Hematopoietic multipotent progenitor cell treated with erythropoietin and hydrocortisone succinate and interleukin-3 and kit ligand, for 6 days (in vitro differentiated cells): ENCODE measurements at places on chromosomes 1 and 21.

- DNase-seq: no peak
Measured at GRCh38 chr21:41802684-41803083, 35.8 kb upstream of the RIPK4 start.

DNA sequence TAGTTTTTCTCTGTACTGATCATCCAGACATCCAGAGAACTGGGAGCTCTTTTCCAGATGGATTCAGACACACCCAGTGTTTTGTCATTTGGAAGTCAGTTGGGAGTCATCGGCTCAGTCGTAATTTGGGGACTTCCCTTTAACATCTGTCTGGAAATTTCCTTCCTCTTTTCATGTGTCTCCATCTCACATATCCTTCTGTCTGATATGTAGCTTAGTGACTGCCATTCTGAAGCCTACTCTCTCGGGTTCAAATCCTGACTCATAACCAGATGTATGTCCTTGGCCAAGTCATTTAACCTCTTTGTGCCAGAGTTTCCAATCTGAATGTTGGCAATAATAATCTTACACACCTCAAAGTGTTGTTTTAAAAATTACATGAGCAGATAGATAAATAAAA is 3.0 kb downstream of the MORC3 start:
- DNase-seq: peak; percentile 62

DNA sequence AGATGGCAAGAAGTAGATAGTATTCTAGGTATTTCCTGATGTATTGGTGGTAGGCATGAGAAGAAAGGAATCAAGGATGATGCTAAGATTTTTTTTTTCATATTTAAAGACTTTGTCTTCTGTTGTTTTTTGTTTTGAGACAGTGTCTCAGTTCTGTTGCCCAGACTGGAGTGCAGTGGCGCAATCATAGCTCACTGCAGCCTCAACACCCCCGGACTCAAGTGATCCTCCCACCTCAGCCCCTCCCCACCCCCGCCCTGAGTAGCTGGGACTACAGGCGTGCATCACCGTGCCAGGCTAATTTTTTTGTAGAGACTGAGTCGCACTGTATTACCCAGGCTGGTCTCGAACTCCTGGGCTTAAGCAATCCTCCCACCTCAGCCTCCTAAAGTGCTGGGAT is 2.8 kb upstream of the CAPZB start:
- no peak for DNase-seq

- DNase-seq: no peak
Measured at GRCh38 chr1:172955161-172955815, 95.5 kb downstream of the TNFSF18 start.

DNA sequence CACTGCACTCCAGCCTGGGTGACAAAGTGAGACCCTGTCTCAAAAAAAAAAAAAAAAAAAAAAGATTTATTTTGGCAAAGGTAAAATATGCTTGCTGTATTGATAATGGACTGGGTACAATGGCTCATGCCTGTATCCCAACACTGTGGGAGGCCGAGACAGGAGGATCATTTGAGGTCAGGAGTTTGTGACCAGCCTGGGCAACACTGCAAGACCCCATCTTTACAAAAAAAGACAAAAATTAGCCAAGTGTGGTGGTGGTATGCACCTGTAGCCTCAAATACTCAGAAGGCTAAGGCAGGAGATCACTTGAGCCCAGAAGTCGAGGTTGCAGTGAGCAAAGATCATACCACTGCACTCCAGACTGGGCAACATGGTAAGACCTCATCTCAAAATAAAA is 6.3 kb downstream of the SF3A3 start:
- no peak for DNase-seq

- no peak for DNase-seq
Measured at GRCh38 chr1:107263291-107263915, 122.6 kb downstream of the NTNG1 start.

- no peak for DNase-seq
Measured at GRCh38 chr1:215290018-215290417, 207.5 kb downstream of the KCNK2 start.

- peak; percentile 68 for DNase-seq
Measured at GRCh38 chr1:110337704-110338308, 1.4 kb upstream of the RBM15 start.

GRCh38 chr1:43319288-43319687 is 18.3 kb upstream of the MPL start:
- DNase-seq: no peak

DNA sequence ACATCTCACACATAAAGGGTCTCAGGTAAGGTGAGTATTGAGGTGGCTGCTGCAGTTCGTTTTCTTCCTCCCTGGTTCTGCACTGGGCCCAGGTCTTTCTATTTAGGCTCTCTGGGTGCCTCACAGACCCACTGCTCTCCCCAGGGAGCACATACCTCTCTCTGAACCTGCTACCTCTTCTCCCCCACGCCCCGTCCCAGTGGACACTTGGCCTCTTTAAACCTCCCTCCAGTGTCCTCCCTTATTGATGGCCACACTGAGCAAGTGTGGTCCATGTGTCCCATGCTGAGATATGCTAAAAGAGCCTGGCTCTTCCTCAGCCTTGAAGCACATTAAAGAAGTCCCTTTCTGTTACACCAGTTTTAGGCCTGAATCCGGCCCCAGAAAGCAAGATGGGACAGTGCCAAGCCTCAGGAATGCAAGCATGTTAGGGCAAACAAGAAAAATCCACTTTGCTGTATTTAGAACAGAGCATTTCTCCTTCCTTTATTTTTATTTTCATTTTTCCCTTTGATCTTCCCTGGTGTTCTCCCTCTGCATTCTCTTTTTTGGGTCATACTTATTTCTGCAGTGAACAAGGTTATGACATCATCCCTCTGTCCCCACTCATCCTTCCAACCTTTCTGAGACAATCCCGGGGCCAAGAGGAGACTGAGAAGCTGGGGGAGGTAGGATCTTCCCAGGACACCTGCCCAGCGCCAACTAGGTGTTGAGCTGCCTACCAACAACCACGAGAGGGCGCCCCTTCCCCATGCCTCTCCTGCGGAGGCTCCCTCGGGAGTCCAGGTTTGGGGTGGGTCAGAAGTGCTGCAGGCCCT is 5.0 kb upstream of the CHI3L2 start:
- DNase-seq: peak; percentile 86

- peak; percentile 93 for DNase-seq
Measured at GRCh38 chr1:23422241-23422877, 2.2 kb downstream of the TCEA3 start.

DNA sequence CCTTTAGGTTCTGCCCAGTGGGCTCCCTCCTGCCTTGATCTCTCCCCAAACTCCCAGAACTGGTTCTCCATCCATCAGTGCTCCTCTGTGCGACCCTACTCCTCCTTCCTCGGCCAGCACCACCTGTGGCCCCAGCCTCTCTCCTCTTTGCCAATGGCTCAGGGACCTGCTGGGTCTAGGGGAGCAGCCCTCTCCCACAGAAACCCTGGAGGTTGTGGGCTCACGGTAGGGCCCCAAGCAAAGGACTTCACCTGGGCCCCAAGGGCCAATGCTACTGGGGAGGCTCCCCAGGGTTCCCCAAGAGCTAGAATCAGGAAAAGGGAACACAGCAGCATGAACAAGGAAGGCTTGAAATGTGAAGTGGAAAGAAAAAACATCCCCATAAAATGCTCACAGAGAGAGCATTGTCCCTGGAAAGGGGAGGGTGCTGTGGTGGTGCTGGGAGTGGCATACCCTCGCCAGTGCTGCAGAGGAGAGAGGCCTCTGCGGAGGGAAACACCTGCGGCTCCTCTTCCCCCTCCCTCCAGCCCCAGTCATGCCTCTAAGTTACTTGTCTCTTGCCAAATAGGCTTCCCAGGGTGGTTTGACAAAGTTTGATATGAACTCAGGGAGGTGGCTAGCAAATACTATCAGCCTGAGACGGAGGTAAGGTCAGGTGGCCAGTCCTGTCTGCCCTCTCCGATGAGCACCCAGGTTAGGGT is 2.5 kb downstream of the TMEM63A start:
- DNase-seq: peak; percentile 70

- peak; percentile 59 for DNase-seq
Measured at GRCh38 chr1:154760469-154760933, 109.6 kb downstream of the KCNN3 start.

GRCh38 chr1:67191668-67192520 is 25.6 kb downstream of the IL23R start:
- peak; percentile 69 for DNase-seq

DNA sequence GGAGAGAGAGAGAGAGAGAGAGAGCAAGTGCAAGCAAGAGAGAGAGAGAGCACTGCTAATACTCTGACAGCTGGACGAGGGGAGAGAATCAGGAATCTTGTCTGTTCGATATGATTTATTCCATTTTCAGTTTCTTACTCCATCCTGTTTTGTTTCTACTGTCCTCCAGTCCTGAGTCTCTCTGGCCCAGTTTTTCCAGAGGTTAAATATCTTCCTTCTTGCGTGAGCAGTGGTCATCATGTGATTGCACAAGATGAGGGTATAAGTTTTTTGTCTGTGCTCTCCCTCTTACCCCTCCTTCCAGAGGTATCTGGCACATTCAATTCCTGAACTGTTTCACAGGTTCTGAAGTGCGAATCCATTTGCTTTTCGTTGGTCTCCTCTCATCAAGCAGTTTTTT is 16.8 kb downstream of the UBE2U start:
- DNase-seq: no peak

GRCh38 chr1:41483001-41483850 is 1.3 kb downstream of the EDN2 start:
- no peak for DNase-seq

- no peak for DNase-seq
Measured at GRCh38 chr1:30930631-30931173, 22.1 kb upstream of the SDC3 start.

GRCh38 chr1:243745356-243745755 is 104.7 kb downstream of the AKT3 start:
- DNase-seq: no peak

DNA sequence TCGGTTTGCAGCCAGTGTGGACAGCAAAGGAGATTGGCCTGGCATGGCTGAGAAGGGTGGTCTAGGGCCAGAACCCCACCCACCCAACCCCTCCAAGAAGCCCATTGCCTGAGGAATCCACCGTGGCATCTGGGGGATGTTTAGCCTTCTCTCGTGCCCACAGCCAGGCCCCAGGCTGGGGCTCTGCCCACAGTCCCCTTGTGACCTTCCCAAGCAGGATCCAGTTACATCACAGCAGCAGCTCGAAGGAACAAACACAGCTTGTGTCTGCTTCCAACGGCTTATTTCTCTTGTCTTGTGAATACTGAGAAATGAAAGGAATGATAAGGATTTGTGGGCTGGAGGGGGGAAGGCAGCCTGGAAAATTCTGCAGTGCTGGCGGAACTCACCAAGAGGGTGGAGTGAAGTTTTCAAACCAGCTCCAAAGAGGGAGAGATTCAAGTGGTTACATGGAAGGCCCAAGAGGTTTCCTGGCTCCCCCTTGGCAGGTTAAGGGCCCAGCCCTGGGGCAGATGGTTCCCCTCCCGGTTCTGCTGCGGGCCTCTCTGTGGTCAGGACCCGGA is 61.6 kb downstream of the DHRS3 start:
- no peak for DNase-seq

- no peak for DNase-seq
Measured at GRCh38 chr1:107707111-107707510, 257.9 kb downstream of the VAV3 start.

- DNase-seq: no peak
Measured at GRCh38 chr1:165549973-165550372, 6.2 kb downstream of the LRRC52 start.

DNA sequence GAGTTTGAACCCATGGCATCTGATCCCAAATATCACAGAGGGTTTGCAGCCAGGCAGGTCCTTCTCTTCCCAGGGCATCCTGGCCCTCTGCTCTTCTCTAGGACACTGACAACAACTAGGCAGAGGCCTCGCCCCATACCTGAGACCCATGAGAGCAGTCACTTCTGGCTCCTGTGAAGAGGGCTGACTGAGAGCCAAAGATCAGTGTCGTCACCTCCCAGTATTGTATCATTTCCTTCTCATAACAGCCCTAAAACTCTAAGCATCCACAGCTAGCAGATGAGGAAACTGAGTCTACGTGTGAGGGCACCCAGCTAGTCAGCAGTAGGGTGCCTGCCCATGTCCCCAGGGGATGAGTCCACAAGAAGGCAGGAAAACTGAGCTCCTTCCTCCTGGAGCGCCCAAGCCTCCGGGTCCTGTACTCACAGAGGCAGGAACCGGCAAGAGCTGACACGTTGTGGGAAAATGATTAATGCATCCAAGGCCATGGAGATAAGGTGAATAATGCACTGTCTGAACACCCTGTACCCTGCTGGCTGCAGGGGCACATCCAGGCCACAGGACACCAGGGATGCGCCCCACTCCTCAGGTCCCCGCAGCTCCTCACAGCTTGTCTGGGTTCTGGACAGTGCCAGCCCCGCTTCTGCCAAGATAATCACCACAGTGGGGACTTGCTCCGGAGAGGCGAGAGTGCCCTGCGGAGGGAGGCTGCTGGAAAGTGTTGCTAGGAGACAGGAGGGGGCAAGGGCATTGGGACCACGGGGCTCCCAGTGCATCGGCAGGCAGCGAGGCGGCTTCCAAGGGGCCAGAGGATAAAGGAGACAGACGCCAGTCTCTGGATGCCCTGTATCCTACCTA is 340.0 kb downstream of the NPHP4 start:
- DNase-seq: no peak

DNA sequence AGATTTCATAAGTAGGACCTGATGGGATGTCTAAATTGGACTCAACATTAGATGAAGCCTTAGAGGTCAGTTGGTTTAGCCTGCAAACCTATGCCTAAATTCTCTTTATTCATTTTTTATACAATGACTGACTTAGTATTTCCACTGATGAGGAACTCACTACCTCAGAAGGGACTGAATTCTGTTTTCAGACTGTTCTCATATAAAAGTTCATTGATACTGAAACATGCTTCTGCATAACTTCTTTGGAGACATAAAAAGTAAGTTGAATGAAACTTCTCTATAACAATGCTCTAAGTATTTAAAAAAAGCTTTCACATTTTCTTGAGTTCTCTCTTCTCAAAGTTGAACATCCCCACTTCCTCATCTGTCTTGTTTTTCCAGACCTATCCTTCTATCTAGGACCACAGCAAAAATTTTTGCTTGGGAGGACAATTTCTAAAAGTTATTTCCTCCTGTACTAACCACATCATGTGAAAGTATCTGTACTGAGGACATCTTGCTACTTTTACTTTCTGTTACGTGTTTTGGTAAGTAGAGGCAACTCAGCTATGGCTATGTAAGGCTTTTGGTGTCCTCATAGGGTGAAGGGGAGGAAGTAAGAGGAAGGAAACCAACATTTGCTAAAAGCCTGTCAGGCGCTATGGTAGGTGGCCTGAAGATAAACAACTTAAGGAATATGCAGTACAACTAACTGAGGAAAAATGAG is 64.1 kb downstream of the USP24 start:
- DNase-seq: no peak

GRCh38 chr1:228989676-228989991 is 254.4 kb downstream of the RHOU start:
- DNase-seq: no peak

DNA sequence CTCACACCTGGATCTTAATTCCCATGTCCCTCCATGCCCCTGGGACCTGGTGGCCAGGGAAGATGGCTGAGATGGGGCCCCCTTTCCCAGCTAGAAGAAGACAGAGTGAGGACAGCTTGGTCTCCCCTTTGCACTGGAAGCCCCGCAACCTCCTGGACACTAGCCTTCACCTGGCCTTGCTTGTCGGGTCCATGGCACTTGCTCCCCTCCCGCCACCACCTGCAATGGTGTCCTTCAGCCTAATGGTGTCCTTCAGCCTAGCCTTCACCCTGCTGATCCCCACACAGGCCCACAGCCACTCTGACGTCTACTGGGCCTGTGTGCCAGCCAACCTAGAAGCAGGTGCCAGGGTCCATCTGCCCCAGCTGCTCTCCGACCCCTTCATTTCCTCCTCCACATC is 45.9 kb upstream of the EDN2 start:
- DNase-seq: no peak

- DNase-seq: no peak
Measured at GRCh38 chr1:39952359-39953110, 2.4 kb upstream of the MFSD2A start.
